HFF-Myc (cell line): ENCODE measurements at places on chromosomes 16 and 17.

GRCh38 chr16:89052890-89053724, 40.5 kb upstream of the ACSF3 start:
- no peak for DNase-seq

- DNase-seq = no peak
These were observed 158.1 kb upstream of the ASIC2 start for GRCh38 chr17:33451221-33451620.

DNA sequence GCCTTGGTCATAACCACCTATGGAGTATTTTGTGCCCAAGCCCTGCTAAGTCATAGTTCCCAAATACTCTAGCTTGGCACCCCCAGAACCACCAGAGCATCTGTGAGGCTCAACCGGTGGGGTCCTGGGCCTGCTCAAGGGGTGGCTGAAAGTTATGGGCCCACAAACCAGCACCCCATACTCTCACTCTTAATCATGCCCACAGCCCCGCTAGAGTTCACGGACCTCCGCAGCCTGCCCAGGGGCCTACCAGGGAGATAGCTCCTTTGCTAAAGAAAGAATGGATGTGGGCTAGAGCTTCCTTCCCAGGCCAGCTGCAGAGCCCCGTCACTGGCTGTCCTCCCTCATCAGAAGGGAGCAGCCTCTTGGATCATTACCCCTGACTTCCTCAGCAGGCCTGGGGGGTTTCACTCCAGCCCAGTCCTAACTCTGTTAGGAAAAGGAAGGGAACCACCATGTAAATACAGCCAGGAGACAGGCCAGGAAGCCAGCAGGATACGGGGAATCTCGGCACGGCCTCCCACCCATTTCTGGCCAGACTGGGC, 1.4 kb downstream of the GIT1 start:
- DNase-seq = no peak

GRCh38 chr17:36701429-36702099, 100.2 kb downstream of the MRM1 start:
- DNase-seq = no peak

DNA sequence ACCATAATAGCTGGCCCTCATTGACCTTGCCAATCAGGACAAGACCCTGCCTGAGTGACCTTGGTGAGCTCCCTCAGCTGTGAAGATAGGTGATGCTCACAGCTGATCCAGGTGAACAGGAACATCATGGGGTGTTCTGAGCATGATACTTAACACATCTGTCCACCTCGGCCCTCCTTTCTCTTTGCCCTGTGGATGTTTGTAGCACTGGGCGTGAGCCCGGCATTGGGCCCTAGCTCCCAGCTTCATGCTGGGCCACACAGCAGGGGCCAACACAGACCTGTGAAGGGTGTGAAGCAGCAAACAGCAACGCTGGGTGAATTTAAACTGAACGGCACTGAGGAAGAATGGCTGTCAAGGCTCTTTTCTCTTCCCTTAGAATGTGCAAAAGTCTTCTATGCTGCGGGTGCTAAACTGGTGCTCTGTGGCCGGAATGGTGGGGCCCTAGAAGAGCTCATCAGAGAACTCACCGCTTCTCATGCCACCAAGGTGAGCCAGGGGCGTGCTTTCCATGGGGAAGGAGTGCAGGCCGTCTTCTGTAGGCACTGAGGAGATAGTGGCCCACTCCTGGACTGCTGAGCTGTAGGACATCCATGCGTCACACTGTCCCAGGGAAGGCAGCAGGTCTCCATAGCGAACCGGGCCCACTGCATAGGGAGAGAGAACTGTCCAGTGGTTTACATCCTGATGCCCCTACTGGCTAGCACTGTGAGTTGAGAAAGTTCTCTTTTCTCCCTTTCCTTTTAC, 35.9 kb downstream of the TMEM11 start:
- no peak for DNase-seq

DNA sequence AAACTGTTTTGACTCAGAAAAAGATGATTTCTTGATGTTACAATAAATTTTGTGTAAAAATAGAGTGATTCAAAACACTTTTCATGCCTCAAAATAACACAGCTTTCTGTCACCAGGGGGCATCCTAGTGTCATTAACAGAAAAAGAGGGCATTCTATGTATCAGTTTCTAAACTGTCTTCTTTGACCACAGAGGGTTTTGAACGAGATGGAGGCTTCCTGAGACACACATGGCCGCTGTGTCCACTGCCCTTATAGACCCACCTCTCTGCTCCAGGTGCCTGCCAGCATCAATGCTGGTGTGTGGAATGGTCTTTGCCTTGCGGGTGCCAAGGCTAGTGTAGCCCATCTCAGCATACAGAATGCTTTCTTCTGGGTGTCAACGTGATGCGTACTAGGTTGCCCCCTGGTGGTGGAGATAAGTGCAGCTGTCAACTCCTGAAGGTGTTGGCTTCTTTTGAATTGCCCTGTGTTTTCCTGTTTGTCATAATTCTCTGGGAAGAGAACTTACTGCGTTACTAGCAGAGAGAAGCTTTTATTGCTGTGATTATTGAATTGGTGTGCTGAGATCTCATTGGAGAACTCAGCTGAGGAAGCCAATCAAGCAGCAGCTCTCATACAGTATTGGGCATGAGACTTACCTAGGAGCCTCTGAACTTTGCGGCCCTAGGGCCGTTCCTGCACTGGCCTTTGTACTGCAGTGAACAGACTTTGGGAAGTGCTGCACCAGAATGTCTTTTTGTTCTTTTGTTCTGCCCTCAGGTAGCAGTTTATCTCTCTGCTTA, 38.6 kb downstream of the USP10 start:
- no peak for DNase-seq

- DNase-seq = no peak
These were observed 35.1 kb downstream of the SLC6A2 start for GRCh38 chr16:55690841-55691240.

- peak; percentile 72 for DNase-seq
These were observed at the start of gene MRPL28 for GRCh38 chr16:370443-370842. TSS of gene MRPL28 (minus strand) at chr16:370538. CDS start at chr16:370218, 320 bp downstream.
